ENCODE measurements at places on chromosomes 1 and 21.

DNA sequence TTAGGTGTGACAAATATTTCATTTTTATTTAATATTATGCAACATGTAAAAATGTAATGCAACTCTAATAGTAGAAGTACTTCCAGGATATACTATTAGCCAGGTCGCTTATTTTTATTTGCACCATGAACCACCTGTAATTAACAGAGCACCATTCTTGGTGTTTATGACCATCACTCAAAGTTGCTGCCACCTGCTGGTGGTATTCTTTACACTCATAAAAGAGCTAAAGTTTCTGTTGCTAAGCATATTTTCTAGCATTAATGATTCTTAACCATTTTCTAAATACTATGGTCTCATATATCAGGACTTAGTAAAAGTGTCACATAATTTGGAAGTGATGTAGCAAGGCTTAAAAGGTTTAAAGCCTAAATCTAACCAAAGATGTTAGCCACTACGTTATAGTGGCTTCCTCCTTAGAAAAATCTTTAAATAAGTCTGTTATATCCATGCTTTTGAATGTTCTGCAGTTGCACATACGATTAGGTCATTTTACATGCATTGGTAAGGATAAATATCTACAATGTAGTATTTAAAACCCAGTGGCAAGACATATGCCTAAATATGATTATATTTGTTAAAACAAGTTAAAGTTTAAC lies 244.5 kb downstream of the NEGR1 start:
- DNase-seq = no peak

DNA sequence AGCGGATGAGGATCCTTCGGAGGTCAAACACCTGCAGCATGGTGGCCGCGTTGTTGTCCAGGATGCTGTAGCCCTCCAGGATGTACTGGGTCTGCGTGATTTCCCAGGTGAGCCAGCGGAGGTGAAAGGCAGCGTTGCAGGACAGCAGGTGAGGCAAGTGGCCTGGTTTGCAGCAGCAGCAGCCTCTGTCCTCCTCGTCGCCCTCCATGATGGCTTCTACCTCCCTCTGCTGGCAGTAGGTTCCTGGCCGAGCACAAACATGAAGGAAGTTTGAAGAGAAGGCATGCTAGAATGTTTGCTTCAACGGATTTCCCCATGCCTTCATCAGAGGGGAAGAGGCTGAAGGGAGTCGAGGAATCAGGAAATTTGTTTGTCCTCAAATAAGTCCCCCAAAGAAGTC lies 74.7 kb downstream of the NTPCR start:
- no peak for DNase-seq

- DNase-seq = no peak
Observed at GRCh38 chr1:93678491-93678890, 3.1 kb downstream of the BCAR3 start.

GRCh38 chr1:236948381-236948780 lies 55.9 kb downstream of the MT1HL1 start:
- DNase-seq = no peak

DNA sequence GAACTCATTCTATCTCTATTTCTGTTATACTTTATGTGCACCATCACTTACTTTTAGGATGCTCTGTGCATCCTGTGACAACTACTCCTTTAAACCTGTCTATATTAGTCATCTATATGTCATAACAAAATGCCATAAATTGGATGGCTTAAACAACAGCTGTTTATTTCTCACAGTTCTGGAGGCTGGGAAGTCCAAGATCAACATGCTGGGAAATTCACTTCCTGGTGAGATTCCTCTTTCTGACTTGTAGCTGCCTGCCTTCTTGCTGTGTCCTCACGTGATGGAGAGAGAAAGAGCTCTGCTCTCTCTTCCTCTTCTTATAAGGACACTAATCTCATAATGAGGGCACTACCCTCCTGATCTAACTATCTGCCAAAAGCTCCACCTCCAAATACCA lies 62.3 kb upstream of the RCOR3 start:
- DNase-seq = no peak

- DNase-seq = no peak
Observed at GRCh38 chr1:200302921-200303290, 106.9 kb downstream of the ZNF281 start.

DNA sequence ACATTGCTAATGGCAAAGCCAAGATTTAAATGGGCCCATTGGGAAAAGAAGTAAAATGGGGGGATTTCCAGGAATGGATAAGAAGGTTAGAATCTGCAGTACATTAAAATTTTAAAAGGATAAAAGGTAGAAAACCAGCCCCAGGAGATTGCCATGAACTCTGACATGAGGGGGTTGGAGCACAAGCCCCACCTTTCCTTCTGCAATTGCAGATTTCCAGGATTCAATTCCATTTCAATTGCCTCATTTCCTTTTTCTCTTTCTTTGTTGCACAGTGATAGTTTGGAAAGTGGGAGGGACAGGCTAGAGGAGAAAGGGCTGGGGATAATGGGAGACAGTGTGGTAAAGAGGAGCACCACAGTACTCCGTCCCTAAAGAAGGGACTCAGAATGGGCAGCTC lies 238.5 kb upstream of the RAB4A start:
- no peak for DNase-seq

- DNase-seq = no peak
Observed at GRCh38 chr1:207959141-207959825, 48.4 kb upstream of the CD34 start.

GRCh38 chr1:180231506-180231921 lies 1.4 kb downstream of the LHX4 start:
- DNase-seq = no peak
